COR-L47 (cell line): ENCODE measurements at places on chromosomes 2 and 18.

GRCh38 chr2:208807756-208808155, 401.2 kb downstream of the PTH2R start:
- DNase-seq = no peak

DNA sequence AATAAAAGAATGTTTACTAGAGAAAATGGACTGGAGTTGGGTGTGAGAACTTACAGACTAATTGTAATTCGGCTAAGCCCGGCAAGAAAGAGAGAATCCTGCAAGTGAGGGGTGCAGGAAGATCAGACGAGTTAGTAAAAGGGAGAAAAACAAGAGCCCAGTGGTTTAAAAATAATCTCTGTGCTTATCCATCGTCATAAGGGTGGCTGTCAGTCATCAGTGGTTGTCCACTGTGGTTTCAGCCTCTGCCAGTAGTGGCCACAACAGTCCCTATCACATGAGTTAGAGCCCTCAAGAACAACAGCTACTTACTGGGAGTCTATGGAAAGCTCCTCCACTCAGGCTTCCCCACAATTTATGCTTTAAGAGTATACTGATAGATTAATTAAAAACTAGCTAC, 239.8 kb downstream of the SETBP1 start:
- no peak for DNase-seq

DNA sequence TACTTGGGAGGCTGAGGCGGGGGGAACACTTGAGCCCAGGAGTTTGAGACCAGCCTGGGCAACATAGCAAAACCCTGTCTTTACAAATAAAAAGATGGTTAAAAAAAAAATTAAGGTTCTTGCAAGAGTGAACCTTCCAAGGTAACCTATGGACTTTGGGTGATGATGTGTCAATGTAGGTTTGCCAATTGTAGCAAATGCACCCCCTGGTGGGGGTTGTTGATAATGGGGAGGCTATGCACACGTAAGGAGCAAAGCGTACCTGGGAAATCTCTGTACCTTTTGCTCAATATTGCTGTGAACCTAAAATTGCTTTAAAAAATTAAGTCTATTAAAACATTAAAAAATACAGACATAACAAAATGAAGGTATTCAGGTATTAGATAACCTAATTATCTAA, 70.4 kb downstream of the CWC22 start:
- DNase-seq = peak; percentile 12

GRCh38 chr2:183522489-183523266, 398.4 kb downstream of the NUP35 start:
- DNase-seq = no peak

GRCh38 chr2:121007490-121007853, 271.8 kb downstream of the GLI2 start:
- no peak for DNase-seq

- no peak for DNase-seq
These were observed 306.7 kb downstream of the SETBP1 start for GRCh38 chr18:44987371-44987770.

GRCh38 chr2:177900082-177900481, 172.5 kb downstream of the PDE11A start:
- no peak for DNase-seq

GRCh38 chr2:42142547-42143184, 26.5 kb upstream of the EML4 start:
- DNase-seq = no peak

- no peak for DNase-seq
These were observed 44.7 kb downstream of the M1AP start for GRCh38 chr2:74603282-74604000.

- no peak for DNase-seq
These were observed 65.5 kb downstream of the COMMD1 start for GRCh38 chr2:61970807-61971556.

- DNase-seq = peak; percentile 48
These were observed 799.7 kb upstream of the ACVR2A start for GRCh38 chr2:147045113-147045512.

DNA sequence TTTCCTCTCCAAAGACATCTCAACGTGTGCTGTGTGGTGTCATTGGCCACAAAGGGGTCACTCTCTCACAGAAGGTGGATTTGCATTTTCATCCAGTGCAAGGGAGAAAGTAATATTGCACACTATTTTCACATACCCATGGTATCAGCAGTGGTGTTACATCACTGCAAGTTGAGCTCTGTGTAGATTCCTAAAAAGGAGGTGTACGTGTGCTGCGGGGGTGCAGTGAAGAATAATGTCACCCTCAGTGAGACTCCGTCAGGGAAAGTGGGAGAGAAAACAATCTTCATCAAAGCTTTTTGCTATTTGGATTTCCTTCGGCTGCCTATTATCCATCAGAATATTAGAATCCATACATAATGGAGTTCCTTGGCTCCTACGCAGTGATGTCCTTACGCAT, 733.8 kb upstream of the FANCL start:
- no peak for DNase-seq

- DNase-seq = no peak
These were observed 3.4 kb downstream of the NAGK start for GRCh38 chr2:71071681-71072398.

GRCh38 chr2:177395351-177396065, 2.9 kb downstream of the AGPS start:
- DNase-seq = no peak

GRCh38 chr2:191038241-191038725, 24.3 kb upstream of the STAT1 start:
- DNase-seq = no peak

DNA sequence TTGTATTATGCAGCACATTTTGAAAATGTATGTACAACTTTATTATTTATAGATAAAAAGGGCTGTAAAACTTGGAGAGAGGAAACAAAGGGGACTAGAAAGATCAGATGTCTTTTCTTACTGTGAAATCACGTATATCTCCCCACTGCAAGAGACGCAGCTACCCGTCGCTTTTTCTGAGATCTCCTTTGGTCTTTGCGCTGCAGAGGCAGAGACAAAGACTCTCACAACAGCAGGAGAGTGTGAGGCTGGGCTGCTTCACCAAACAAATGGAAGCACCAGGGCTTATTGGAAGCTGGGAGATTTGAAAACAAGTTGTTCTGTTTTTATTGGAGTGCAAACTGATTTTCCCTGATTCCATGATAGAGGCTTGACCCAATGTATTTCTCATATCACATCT, 129.0 kb upstream of the PARD3B start:
- DNase-seq = no peak

- no peak for DNase-seq
These were observed 47.8 kb downstream of the DYM start for GRCh38 chr18:49412679-49413078.

GRCh38 chr18:34117319-34117718, 107.4 kb downstream of the NOL4 start:
- DNase-seq = peak; percentile 97

GRCh38 chr2:227228061-227228667, 63.7 kb downstream of the COL4A3 start:
- DNase-seq = peak; percentile 95

- DNase-seq = no peak
These were observed 22.3 kb downstream of the DNAH7 start for GRCh38 chr2:196046123-196046917.

DNA sequence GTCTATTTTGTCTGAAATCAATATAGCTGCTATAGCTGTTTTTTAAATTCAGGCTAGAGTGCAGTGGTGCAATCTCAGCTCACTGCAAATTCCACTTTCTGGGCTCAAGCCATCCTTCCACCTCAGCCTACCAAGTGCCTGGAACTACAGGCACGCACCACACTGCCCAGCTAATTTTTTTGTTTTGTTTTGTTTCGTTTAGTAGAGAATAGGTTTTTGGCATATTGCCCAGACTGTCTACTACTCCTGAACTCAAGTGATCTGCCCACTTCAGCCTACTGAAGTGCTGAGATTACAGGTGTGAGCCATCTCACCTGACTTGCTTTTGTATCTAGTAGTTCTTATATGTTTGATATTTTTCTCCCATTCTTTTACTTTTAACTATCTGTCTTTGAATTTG, 259.7 kb downstream of the CDH19 start:
- DNase-seq = peak; percentile 94

- DNase-seq = no peak
These were observed 109.9 kb downstream of the PTPRM start for GRCh38 chr18:7677001-7677400.

GRCh38 chr18:79318142-79318673, 77.5 kb upstream of the NFATC1 start:
- DNase-seq = no peak

DNA sequence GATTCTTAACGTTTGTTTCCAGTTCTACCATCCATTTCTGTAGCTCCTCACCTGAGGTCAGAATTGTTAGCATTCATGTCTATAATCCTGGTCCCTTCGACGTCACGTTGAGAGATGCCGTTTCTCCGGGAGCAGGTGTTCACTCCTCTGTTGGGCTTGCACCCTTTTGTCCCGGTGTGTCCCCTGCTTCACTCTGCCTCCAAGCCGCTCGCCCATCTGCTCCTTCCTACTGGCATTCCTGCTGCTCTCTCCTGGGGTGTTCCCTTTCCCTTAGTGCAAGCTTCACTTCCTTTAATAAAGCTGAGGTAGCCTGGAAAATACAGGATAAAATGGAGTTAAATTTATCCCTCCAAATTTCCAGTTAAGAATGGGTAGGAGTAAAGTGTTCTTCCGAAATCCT, 61.9 kb upstream of the CABYR start:
- DNase-seq = peak; percentile 48

GRCh38 chr2:60745761-60746160, 10.3 kb upstream of the PAPOLG start:
- no peak for DNase-seq

GRCh38 chr2:231680992-231681852, 27.1 kb upstream of the PTMA start:
- DNase-seq = no peak

DNA sequence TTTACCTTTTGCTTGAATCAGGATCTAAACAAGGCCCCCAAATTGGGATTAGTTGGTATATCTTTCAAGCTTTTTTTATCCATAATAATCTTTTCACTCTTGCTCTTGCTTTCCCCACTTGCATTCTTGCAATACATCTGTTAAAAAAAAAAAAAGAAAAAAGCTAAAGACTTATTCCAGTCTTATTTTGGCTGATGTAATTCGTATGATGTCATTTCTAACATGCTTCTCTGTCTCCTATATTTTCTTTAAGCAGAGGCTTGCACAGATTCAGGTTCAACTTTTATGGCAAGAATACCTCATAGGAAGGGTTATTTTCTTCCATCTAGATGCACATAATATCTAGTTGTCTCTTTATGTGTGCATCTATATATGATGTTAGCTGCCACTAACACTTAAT, 9.8 kb upstream of the GCFC2 start:
- DNase-seq = no peak

DNA sequence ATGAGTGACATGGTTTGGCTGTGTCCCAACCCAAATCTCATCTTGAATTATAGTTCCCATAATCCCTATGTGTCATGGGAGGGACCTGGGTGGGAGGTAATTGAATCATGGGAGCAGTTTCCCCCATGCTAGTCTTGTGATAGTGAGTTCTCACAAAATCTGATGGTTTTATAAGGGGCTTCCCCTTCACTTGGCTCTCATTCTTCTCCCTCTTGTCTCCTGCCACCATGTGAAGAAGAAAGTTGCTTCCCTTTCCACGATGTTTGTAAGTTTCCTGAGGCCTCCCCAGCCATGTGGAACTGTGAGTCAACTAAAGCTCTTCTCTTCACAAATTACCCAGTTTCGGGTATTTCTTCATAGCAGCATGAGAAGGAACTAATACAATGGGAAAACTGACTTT, 14.0 kb downstream of the DNAH7 start:
- DNase-seq = no peak

DNA sequence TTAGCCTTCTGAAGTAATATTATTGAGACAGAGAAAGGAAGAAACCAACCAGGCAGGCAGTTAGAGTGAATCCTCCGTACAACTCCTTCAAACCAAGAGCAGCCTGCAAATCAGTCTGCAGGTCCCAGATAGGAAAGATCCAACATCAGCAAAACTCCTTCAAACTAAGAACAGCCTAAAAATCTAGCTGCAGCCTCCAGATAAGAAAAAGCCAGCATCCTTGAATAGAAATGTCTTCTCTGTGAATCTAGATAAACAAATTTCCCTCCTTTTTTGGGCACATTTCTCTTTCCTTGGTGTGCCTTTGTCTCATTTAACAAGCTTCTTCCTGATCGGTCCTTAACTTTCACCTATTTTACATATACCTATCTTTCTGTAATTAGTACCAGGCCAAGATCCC, 1004.6 kb upstream of the TMEFF2 start:
- DNase-seq = no peak

GRCh38 chr2:47174733-47175361, 19.7 kb upstream of the STPG4 start:
- DNase-seq = peak; percentile 71

- DNase-seq = no peak
These were observed 35.4 kb upstream of the LYPD6B start for GRCh38 chr2:149002891-149003740.

DNA sequence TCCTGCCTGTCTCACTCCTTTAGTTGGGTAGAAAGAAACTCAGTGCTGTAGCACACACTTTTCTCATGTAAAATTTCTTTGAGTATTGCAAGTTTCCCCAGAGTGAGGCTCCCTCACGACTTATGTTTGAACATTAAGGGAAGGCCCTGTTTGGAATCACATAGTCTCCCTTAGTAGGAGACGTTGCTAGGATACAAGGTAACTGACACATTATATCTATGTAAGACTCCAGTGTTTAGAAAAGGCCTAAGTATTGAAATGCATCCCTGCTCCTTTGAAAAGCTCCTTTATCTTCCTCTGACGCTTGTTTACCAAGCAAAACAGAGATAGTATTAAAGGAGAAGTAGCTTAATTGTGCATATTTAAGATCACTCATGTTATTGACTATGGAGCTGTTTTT, 248.2 kb downstream of the PHLPP1 start:
- DNase-seq = peak; percentile 55

GRCh38 chr2:142707318-142707717, 170.1 kb upstream of the KYNU start:
- no peak for DNase-seq

DNA sequence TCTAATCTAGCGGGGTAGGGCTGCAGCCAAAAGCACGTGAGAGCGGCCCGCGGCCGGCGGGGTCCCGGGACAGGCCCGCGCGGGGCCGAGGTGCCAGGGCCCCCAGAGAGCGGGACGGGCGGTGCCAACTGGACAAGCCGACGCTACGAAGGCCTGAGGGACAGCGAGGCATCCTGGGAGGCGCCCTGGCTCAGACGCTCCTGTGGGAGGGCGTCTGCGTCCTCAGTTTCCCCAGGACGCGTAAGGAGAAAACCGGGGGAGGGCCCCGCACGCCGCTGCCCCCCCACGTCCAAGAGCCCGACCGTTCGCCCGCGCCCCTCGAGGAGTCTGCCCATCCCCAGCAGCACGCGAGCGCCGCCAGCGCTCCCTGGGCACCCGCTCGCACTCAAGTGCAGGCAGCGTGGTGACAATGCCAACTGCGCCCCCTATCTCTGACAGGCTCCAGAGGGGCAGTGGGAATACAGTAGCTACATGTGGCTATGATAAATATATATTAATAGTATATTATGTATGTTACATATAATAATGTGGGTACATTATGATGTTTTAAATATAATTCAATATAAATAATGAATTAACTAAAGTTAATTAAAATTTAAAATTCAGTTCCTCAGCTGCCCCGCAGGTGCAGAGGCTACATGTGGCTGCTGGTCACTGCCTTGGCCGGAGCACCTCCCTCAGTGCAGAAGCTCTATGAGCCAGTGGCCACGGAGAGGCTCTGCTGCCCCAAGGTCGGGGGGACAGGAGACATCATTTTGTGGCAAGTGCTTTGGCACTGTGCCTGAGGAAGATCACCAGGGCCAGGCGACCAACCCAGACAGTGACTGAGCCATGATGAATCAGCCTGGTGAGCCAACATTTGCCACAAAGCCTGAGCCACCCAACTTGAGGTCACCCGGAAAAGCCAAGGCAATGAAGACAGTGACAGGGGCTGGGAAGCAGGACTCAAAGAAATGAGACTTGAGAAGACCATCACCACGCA, 5.5 kb upstream of the SFT2D3 start:
- no peak for DNase-seq
